ENCODE measurements at places on chromosomes 12 and 14. TPM values are rescaled to one million over a fixed set of nuclear protein-coding genes. Genes with fewer than 3 reads are reported as not detected.

GRCh38 chr14:99810559-99810874 lies 17.3 kb downstream of the EML1 start:
- no peak for DNase-seq

- no peak for DNase-seq
Measured at GRCh38 chr12:117498256-117498655, 136.8 kb upstream of the NOS1 start.

- peak; percentile 89 for DNase-seq
Measured at GRCh38 chr14:75561013-75561432, 17.4 kb upstream of the FLVCR2 start.

- no peak for DNase-seq
Measured at GRCh38 chr14:100341301-100342031, 18.3 kb downstream of the SLC25A47 start.

- no peak for DNase-seq
Measured at GRCh38 chr14:90426663-90427062, 29.8 kb downstream of the CALM1 start.

- no peak for DNase-seq
Measured at GRCh38 chr14:103286460-103286859, 47.6 kb upstream of the EIF5 start.

DNA sequence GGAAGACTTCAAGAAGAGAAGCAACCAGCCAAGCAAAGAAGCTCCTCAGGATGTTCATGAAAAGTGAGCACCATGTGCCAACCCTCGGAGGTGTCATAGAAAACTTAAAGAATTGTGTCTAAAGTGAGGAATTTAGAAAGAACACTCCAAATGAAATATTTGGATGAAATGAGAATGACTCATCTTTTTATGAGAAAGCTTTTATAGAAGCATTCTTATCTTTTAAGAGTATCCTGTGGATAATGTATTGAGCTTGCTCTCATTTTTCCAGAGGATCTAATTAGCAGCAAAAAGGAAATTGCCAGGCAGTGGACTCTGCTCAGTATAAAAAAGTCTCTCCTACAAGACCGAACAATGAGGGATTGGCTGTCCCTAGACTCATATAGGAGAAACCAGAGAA lies 454.9 kb downstream of the LRIG3 start:
- no peak for DNase-seq

DNA sequence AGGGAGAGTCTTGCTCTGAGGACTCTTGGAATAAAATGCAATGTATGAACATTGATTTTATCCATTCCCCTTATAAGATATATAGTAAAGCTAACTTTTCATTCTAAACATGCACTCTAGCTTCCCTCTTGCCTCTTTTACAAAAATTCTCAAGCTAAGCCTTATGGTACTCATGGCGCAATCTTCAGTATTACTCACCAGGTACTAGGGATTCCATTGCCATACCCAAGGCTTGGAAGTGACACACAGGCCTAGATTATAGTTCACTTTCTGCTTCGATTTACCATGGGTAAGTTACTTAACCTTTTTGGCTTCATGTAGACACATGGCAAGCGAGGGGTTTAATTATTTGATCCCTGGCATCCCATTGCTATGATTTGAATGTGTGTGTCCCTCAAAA lies 331.5 kb downstream of the LRIG3 start:
- DNase-seq: no peak

- peak; percentile 42 for DNase-seq
Measured at GRCh38 chr12:30806989-30807694, 52.4 kb upstream of the CAPRIN2 start.

DNA sequence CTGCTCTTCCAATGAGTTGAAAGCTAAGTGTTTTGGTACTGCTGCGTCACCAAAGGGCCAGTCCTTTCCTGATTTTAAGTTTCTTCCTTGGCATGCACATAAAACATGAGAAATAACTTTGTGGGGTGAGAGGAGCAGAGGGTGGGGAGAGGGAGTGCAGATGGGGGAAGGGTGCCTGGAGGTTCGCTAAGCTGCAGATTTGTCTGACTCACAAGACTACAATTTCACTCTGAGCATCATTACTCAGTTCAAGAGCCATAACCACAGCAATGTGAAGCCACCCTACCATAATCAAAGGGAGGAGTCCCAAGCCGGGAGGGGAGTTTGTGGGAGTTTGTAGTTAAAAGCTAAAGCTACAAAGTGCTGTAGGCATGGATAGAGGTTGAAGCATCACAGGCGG lies 136.1 kb downstream of the ANO2 start:
- DNase-seq: no peak

GRCh38 chr14:94676495-94677185 lies 64.4 kb downstream of the SERPINA3 start:
- no peak for DNase-seq

DNA sequence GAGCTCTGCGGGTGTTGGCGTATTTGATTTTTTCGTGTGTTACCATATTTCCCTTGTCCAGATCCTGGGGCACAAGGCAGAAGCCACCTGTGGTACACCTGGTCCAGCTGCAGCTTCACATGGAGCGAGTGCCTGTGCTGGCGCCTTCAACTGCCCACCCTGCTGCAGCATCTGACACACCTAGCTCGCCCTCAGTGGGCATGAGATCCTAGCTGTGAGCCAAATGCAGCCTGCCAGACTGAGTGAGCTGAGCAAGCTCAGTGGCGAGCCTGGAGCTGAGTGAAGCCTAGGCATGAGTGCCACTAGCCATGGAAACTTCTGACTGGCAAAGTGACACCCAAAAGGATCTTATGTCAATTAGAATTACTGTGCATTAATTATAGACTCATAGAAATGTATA lies 1226.8 kb upstream of the FLRT2 start:
- no peak for DNase-seq

GRCh38 chr14:69667938-69668335 lies 56.5 kb downstream of the SUSD6 start:
- DNase-seq: no peak

DNA sequence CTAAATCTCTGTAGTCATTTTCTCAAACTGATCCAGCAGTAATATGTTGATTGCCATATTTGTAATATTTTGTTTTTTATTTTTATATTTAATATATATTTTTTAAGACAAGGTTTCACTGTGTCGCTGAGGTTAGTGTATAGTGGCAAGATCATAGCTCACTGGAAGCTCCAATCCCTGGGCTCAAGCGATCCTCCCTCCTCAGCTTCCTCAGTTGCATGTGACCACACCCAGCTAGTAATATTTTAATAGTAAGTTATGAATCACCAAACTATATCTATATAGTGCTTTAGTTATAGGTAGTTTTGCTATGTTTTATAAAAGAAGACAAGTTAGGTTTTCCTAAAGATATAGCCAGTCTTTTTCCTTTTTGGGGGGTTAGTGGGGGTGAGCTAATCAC lies 22.0 kb upstream of the LRIG3 start:
- peak; percentile 55 for DNase-seq

DNA sequence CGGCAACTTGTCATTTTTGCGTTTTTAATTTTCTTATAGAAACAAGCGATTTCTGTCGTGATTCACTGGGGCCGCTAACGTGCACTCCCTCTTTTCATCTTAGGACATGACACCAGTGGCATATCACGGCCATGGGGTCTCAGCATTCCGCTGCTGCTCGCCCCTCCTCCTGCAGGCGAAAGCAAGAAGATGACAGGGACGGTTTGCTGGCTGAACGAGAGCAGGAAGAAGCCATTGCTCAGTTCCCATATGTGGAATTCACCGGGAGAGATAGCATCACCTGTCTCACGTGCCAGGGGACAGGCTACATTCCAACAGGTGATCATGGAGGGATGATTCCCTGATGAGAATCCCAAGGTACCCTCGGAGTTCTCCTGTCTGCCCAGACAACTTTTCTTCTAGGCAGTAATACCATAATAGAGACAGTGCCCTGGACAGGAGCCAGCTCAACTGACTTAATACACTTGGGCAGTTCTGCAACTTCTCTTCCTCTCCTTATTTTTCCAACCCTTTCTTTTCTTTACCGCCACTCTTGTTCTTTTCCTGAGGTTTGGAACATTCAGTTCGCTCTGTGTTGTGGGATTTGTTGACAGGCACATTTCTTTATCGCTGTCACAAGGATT lies 821 bp downstream of the TMEM106C start:
- no peak for DNase-seq

GRCh38 chr12:123151457-123152454 lies 866 bp upstream of the PITPNM2 start:
- no peak for DNase-seq

- no peak for DNase-seq
Measured at GRCh38 chr12:17079251-17079909, 473.4 kb upstream of the LMO3 start.

DNA sequence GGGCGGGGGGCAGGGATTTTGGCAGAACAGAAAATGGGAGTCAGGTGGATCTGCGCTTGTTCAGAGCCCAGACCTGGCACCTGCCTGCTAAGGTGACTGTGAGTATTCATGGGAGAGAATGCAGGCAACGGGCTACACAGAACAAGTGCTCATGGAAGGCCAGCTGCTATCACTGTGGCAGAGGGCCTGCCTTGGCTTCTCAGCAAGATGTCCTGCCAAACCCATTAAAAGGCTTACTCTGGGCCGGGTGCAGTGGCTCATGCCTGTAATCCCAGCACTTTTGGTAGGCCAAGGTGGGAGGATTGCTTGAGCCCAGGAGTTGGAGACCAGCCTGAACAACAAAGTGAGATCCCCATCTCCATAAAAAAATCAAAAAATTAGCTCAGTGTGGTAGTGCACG lies 21.0 kb downstream of the DIO3 start:
- DNase-seq: no peak

- no peak for DNase-seq
Measured at GRCh38 chr12:56980941-56981530, 23.6 kb upstream of the RDH16 start.

DNA sequence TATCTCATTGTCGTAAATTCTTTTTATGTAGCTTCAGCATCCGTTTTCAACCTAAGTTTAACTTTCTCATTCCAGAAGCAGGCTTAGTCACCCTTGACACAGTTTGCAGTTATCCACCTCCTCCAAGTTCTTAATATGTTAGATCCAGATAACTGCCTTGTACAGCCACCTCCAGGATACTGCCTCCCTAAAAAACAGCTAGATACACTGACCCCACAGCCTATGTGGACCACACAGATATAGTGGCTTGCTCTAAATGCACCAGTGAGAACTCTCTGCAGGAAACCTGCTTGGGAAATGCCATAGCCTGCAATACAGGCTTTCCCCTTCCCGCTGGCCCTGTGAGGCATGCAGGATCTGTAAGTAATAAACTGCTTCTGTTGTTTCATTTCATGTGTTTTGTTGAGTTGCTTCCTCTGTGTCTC lies 11.1 kb upstream of the RTL1 start:
- DNase-seq: no peak

DNA sequence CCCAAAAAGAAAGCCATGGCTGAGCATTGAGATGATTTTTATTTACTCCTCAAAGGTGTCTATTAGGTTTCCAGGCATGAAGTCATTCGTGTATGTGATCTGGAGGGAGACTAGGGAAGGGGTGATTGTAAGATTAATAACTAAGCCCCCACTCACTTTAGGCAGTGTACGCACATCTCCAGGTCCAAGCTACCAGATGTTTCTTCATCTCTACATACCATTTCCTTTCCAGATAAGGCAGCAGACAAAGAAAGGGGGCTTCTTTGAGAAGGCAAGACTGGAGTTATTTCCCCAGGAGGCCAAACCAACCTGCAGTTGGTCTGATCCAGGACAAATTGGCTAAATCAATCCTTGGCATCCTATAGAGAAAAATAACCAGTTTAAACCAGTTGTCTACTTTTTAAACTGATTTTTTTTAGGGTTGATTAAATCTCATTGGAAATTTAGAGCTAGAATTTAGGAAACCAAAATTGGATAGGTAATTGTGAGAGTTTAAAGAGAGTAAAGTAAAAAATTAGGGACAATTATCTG lies 3.9 kb downstream of the HOXC13 start:
- no peak for DNase-seq

GRCh38 chr14:94132285-94132887 lies 3.0 kb upstream of the IFI27L2 start:
- peak; percentile 74 for DNase-seq

GRCh38 chr14:70245026-70245425 lies 56.3 kb upstream of the SLC8A3 start:
- no peak for DNase-seq

GRCh38 chr12:87310126-87310525 lies 719.1 kb downstream of the C12orf50 start:
- no peak for DNase-seq

Gene SOCS4
- 31.5 TPM for total RNA-seq

Gene ABHD4
- 11.6 TPM for total RNA-seq

Gene CD9
- total RNA-seq: 124 TPM

Gene TPPP2
- not detected for total RNA-seq

Gene TGFB3
- total RNA-seq: 2.5 TPM

Gene IAPP
- total RNA-seq: not detected

Gene ANKLE2
- total RNA-seq: 190 TPM

Gene CACNA2D4
- total RNA-seq: 0.86 TPM

Gene TPH2
- total RNA-seq: 0.38 TPM

Gene KLRG1
- 0.38 TPM for total RNA-seq

Gene RERGL
- 9.2 TPM for total RNA-seq

Gene THTPA
- total RNA-seq: 18.3 TPM

Gene PLEKHD1
- 0.73 TPM for total RNA-seq

Gene SRGAP1
- 28.3 TPM for total RNA-seq

Gene CNTN1
- total RNA-seq: not detected

Gene PLBD1
- total RNA-seq: 98.1 TPM

Gene CCDC175
- not detected for total RNA-seq
